ENCODE measurements at places on chromosomes 1 and 21.
A peak's percentile ranks its signal among the peaks of the same experiment; 100 is the strongest.

GRCh38 chr1:22711591-22712501 is 1.2 kb downstream of the EPHB2 start:
- DNase-seq: no peak

DNA sequence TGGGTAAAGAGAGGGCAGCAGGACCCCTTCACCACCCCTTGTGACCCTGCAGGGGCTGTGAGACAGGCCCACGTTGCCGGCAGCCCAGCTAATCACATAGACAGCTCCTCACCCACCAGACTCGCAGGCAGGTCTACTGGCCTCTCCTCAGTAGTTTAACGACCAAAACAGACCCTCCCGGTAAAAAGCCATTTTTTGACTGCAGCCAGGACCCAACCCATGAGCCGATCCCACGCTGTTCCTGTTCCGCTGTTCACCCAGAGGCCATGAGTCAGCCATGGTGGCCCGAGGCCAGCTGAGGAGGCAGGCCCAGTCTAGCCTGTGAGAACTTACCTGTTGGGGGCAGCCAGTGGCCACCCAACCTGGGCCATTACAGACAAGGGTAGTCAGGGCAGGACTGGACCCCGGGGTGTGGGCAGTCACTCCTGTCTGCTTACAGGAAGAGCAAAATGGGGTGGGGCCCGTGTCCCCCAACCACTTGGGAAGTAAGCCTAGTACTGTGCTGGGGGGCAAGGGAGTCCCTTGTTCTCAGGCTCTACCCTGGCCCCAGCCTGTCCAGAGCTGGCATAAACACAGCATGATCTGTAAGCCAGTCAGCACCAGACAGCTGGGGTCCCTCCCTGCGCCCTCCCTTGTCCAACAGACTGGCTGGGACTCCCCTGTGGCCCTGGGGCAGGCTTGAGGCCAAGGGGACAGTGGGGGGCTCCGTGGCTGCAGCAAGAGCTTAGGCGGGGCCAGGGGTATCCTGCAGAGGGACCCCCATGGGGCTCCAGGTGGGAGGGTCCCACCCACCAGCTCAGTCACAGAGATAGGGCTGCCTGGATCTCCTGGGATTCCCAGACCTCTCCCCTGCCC is 61.9 kb downstream of the WNT9A start:
- no peak for DNase-seq

DNA sequence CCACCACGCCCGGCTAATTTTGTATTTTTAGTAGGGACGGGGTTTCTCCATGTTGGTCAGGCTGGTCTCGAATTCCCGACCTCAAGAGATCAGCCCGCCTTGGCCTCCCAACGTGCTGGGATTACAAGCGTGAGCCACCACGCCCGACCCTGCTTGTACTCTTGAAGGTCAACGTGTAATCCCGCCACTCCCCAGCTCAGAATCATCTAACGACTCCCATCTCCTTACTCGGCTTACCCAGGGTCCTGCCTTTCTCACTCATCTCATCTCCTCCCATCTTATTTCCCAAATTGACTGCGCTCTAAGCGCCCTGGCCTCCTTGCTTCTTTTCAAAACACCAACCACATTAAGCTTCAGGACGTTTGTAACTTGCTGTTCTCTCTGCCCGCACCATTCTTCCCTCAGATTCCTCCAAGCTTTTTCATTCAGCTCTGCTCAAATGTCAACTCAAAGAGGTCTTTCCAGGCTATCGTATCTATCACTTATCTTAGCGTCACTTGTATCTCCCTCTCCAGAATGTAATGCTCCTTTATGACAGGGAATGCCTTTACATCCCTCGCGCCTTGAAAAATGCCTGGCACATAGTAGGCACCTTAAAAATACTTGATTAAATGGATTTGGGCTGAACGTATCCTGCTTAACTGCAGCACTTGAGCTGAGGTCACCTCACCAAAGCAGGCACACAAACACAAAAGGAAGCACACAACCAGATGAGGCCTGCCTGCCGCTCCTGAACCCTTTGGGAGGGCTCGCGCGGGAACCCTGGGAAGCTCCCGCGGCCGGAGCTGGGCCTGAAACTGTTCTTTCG is 1.4 kb upstream of the USP1 start:
- no peak for DNase-seq

GRCh38 chr1:237730826-237731350 is 159.8 kb downstream of the ZP4 start:
- no peak for DNase-seq

- DNase-seq: no peak
Observed at GRCh38 chr1:151344291-151344690, 2.8 kb downstream of the RFX5 start.

DNA sequence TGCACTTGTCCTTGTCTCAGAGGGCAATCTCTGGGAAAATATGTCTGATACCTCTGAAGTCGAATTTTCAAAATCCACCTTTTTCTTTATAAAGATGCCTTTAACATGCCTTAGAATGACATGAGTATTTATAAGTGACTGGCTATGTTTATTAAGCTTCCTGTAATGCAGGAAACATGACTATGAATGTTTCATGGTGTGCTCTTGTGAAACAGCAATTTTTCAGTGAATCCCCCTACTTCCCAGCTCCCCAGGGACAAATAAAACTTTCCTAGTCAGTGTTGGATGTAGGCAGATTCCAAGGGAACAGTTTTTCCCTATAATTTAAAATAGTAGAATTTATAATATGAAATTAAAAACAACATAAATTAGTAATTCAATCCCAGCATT is 437.0 kb downstream of the LMO4 start:
- DNase-seq: no peak

GRCh38 chr1:206001476-206001888 is 1.7 kb downstream of the RAB7B start:
- no peak for DNase-seq

GRCh38 chr21:45533846-45534635 is 8.2 kb downstream of the SLC19A1 start:
- DNase-seq: no peak

DNA sequence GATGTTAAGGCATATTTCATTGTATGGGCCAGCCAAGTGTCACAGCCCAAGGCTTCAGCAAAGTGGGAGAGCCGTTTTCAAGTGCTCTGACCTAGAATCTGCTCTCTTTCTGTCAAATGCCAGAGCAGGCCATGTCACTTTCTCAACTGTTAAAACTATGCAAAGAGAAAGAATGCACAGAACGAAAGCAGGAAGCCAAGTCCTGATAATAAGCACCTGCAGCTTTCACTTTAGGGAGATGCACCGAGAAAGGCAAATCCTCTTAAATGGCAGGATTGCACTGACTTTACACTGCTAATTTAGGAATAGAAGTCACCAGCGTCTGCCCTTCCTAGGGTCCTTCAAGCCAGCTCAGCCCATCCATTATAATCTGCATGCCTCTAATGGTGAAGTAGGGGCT is 49.2 kb upstream of the NTPCR start:
- no peak for DNase-seq

GRCh38 chr1:2526824-2527555 is 594 bp upstream of the PANK4 start:
- no peak for DNase-seq

- peak; percentile 46 for DNase-seq
Observed at GRCh38 chr1:153790966-153791647, 15.9 kb downstream of the SLC27A3 start.

DNA sequence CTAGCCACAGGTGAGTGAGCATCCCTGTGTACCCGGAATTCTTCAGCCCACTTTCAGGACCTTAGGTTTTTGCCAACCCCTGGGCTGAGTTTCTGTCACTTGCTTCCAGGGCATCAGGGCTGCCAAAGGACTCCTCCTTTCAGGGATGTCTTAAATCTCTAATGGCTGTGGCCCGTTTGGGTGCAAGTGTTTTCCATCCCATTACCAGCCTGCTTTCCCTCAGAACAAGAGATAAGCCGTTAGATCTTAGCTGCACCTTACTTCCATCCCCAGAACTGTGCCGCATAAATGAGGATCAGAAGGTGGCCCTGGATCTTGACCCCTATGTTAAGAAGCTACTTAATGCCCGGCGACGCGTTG is 652 bp downstream of the SNAPIN start:
- no peak for DNase-seq

DNA sequence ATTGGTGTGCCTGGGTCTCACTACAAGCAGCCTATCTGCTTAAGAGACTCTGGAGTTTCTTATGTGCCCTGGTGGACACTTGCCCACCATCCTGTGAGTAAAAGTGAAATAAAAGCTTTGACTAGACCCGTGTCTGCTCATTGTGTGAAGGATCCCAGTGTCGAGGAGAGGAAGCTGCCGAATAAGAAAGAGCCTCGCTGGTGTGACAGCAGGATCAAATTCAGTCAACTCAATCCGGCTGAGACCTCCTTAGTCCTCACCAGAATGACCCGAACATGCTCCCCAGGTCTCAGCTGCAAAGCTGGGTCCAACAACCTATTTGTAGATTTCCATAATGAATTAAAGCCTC is 14.8 kb downstream of the CD2 start:
- DNase-seq: peak; percentile 33

Data from CD4-positive, alpha-beta T cell treated with Interleukin-10 for 1 hour (primary cell).